Activated T-helper 1 cell treated with anti-CD3 and anti-CD28 coated beads, Interleukin-2, amount 50 U/mL, for 16 hours (primary cell): ENCODE measurements at places on chromosomes 3 and 15.

DNA sequence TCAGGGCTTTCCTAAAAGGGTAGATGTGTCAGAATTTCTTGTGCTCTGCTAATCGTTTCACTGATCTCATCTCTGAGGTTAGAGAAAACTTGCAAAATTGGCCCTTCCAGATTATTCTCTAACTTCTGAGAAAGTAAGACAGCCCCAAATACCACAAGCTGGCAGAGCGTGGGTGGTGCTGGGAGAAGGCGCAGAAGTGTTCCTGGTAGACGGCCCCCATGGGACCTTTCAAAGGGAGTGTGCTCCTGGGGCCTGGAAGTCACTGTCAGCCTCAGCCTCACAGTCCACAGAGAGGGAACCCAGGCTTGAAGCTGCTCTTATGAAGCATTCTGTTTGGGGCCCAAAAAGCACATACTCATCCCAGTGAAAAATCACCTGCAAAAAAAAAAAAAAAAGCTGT is 86.5 kb upstream of the PFN2 start:
- no peak for DNase-seq

- no peak for DNase-seq
These were observed 49.2 kb downstream of the MBNL1 start for GRCh38 chr3:152317956-152318355.

DNA sequence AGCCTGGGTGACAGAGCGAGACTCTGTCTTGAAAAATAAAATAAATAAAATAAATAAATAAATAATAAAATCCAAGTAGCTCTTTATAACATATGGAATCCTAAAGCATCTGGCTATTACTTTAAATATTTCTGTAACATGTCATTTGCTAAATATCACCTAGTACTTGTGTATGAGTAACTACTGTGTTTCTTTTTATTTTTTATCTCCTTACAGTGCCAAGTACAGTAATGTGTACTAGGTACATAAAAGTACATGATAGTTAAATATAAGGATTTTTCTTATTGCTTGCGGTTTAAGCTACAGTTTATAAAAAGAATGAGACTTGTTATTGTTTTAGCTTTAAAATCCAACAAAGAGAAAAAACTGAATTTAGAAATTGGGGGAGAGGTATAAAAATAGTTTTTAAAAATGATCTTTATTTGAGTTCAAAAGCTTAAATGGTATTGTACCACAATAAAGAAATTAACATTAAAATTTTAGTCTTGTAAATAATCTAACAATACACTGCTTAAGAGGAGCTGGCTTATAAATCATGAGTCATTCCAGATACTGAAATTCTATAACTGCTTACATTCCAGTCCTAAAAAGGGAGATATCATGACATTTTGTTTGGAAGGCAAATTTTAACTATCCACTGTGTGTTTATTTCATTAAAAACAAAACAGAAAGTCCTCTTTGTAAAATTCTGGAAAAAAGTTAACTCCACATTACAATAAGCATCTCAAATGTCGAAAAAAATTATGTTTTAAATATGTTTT is 73.1 kb downstream of the FGF7 start:
- DNase-seq = no peak

DNA sequence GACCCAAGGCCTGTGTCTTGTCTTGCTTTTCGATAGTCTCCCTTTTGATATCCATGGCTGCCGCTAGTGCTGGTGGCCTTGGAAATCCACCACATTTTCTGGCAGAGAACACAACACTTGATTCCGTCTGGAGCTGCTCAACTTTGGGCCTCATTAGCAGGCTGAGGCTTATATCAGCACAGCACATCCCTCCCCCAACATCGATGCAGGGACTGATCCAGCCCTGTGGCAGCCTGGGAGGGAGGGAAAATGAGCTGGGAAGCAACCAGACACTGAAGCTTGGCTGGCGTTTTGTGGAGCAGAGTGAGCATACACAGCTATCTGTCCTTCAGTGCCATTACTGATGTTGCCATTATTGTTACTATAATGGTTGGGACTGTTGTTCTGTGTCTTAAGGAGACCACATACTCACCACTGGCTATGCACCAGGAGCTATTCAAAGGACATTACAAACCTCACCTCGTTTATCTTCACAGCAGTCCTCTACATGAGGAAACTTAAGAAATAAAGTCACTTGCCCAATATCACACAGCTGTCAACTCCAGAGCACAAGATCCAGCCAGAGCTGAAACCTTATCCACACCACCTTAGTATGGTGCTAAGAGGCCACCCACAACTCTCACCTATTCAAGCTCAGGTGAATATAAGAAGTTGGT is 102.9 kb downstream of the SUCLG2 start:
- no peak for DNase-seq

DNA sequence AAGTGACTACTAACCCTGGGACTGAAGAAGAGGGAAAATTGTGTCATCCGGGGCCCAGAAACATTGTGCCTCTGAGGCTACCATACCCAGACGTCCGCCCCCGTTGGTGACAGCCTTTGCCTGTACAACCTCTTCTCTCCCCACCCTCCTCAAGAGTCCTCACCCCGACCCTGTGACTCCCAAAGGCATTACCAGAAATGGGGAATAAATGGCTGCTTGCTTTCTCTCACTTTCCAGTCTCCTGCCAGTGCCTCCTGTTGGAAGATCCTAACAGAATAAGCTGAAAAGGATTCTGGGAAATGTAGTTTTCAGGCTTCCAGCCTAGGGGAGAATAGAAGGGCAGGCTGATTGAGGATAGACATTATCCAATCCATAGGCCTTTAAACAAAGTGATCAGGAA is 30.8 kb upstream of the SLC25A36 start:
- no peak for DNase-seq

DNA sequence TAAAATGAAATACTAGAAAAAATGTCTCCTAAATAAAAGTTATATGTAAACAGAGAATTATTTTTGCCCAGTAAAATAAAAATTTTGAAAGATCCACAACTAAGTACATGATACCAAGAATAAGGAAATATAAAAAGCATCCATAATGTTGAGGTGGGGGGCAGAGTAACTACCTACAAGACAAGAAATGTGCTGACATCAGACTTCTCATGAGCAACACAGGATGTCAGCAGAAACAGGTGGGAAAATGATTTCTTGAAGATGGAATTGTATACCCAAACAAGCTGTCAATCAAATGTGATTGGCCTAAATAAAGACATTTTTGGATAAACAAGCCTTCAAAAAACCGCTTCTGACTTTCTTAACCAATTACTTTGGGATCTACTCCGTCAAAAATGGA is 143.9 kb upstream of the LIPC start:
- DNase-seq = no peak

DNA sequence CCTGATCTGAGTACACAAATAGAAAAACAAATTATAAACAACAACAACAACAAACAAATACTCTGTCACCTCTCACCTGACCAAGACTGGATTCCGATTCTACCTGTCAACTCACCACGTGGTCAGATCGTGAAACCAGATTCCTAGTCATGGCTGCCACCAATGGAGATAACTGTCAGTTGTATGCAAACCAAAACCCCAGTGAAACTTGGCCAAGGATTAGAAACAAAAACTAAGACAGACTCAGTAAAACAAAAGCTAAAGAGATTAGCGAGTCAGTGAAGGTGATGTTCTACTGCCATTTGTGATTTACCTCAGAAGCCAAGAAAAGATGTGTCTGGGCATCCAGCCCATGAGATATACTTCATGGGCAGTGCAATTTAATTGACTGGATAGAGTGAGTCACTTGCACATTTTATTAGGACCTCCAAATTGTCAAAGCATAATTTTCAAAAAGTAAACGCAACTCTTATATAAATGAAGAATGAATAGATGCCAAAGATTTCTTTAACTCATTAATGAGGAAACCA is 31.1 kb downstream of the PHLDB2 start:
- DNase-seq = no peak

GRCh38 chr3:128317101-128317697 is 149.5 kb downstream of the DNAJB8 start:
- DNase-seq = no peak

DNA sequence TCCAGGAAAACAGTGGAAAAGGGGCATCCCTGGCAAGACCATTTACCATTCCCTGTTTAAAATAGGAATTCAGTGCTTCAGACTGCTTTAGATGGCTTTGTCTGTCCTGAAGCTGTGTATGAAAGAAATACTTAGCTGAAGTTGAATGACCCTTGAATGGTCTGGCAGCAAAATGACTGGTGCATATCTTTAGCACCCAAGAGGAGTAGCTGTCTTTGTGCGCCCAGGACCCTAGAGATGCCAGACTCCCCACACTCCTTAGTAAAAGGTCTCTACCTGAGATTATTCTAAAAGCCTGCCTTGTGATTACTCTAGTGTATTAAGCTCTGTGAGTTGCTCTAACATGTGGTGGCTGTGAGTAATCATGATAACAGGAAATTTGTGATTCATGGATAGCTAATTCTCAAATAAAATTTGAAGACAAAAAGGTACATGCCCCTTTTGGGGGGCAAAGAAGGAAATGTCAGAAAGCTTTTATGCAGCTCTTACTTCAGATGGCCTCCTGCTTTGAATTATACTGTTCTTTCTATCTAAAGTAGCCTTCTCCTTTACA is 3.2 kb downstream of the MAPKBP1 start:
- no peak for DNase-seq

- DNase-seq = no peak
These were observed 5.6 kb downstream of the ZBTB38 start for GRCh38 chr3:141373768-141374526.
